ENCODE measurements at places on chromosomes 16 and 17.

GRCh38 chr17:31411707-31412285 is 20.3 kb downstream of the RAB11FIP4 start:
- DNase-seq, result no peak

- DNase-seq, result no peak
Observed at GRCh38 chr17:3718201-3718600, 5.5 kb upstream of the HASPIN start.

DNA sequence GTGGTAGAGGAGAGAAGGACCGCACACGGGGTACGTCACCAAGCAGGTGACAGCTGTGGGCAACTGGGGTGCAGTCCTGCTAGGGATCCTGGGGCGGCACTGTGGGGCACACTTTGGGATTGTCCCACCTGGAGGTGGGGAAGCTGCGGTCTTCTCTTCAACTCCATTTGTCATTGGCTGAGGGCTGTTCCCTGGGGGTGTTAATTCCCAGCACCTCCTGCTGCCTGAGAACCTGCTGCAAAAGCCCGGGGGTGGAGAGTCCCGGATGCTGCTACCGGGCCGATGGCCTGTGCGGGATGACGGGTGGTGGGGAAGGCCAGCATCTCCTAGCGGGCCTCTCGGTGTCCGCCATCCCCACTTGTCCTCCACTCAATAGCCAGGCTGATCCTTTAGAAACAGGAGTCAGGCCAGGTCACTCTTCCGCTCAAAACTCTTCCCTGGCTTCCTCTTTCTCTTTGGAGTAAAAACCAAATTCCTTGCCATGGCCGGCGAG is 100.2 kb downstream of the CYLD start:
- no peak for DNase-seq

DNA sequence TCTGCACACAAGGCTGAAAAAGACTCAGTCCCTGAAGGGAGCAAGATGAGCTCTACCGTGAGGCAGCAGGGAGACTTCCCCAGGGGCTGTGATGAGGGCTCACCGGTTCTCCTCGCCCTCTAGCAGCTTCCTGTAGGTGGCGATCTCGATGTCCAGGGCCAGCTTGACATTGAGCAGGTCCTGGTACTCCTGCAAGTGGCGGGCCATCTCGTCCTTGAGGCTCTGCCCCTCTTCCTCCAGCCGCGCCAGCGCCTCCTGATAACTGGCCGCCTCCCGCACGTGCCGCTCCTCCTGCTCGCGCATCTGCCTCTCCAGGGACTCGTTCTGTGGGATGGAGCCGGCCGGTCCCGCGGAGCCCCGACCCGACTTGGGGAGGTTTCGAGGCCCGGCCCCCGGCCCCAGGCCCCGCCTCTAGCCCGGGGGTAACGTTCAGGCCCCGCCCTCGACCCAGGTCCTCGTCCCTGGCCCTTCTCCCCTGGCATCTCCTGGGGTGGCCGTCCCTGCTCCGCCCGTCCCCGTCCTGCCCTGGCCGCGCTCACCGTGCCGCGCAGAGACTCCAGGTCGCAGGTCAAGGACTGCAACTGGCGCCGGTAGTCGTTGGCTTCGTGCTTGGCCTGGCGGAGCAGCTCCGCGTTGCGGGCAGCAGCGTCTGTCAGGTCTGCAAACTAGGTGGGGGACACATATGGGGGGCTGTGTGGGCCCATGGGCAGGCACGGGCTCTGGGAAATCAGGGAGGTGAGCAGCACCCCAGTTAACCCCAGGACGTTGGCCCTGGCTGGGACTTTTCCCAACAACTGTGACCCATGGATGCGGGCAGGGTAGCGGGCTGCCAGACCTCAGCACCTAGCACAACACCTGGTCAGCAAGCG is 3.9 kb downstream of the GFAP start:
- peak; percentile 48 for DNase-seq

DNA sequence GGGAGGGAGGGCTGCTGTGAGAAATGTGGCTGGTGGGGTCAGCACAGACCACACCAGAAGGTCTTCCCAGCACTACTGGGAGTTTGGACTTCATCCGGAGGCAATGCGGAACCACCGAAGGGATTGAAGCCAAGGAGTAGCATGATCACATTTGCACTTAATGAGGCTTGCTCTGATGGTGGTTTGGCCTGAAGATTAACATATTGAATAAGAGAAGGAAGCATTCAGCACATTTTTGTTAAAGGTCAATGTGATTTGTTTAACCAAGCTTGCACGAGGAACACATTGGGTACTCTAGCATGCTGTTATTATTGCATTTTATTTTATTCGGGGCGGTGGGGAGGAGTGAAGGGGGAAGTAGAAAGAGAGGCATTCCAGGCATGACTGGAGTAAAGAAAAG is 378.6 kb downstream of the UTP18 start:
- no peak for DNase-seq

DNA sequence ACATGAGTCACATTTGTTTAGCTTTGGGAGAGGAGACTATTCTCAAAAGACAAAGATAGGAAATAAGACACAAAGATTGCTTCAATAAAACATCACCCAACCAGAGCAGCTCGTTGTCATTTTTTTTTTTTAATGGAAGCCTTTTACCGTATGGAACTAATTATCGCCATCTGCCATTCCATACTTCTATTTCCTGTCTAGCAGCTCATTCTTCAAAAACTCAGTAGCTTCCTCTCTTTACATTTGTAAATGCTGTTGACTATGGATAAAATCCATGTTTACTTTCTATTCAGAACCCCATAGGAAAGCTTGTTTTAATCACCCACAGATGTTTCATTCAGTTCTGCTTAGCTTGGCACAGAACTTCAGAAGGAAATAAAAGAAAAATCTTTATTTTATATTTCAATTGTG is 110.0 kb upstream of the PSMD7 start:
- DNase-seq, result no peak

DNA sequence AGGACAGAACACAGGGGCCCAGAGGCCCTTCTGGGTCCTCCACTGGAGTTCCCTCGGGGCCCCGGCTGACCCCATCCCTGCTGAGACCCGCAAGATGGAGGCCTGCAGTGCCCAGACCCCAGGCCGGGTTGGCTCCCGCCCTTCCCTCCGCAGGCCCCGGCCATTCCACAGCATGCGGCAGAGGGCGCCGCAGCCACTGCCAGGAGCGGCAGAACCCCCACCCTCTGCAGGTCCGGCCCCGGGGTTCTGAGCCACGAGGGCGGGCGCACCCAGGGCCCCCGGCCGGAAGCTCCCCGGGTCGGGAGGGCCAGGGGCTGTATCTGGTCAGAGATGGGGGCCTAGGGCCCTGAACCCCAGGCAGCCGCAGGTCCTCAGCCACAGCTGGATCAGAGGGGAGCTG is 2.4 kb upstream of the PERCC1 start:
- DNase-seq, result peak; percentile 57

DNA sequence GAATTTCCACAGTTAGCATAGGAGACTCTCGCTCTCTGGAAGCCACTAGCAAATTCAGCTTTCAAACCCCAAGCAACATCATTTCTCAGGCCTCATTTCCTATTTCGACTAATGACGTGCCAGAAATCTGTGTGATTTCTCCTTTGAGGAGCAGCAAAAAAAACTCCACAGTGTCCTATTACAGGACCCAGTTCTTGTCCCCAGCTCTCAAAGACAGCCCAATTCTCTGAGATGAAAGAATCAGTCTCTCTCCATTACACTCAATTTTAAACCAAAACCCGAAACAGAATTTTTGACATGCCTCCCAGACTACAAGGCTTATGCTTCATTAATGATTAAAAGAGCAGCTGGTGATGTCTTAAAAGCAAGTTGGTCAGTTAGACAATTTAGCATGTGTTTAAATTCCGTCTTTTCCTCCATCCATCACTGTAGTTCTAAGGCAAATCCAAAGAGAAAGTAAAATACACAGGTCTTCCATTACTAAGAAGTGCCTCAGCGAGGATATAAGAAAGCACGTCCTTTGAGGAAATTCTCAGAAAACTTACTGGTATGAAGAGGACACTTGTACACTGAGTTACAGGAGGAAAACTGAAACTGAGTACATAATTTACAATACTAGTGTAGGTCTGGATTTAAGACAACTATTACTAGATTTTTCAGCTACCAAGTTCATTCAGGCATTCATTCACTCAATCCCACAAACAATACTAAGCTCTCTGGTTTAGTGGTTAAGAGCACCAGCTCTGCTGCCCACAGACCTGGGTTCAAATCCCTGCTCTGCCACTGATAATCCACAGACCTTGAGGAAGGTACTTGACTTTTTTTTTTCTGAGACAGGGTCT is 12.5 kb downstream of the TOM1L2 start:
- no peak for DNase-seq

DNA sequence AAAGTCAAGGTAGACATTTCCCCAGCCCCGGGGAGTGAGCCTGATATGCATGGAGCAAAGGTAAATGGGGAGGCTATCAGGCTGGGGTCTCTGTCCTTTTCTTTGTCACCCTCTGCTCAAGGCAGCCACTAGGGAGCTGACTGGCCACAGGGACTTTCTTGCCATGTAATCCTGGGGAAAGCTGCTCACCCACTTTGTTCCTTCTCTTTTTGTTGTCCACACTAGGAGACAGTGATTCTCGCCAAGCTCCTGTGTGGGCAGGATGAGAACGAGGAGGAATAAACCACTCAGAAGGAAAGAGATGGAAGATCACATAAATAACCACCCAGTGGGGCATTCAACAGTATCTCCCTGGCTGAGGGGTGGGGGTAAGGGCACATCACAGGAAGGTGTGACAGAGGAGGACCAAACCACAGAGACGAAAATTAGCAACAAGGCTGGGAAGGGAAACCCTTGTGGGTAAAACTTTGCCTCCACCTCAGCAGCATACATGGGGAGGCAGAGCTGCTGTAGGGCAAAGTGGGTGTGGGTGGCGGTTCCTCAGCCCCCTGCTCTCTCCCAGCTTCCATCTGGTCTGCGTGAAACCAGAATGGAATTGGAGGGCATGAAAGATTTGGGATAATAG is 26.2 kb upstream of the CCL1 start:
- DNase-seq, result no peak

Measured in activated naive CD4-positive, alpha-beta T cell treated with anti-CD3 and anti-CD28 coated beads, Interleukin-2, amount 50 U/mL, for 16 hours (primary cell).